ENCODE measurements at places on chromosomes 11 and 22. TPM values are rescaled to one million over a fixed set of nuclear protein-coding genes. Genes with fewer than 3 reads are reported as not detected.

The PDGFB gene
- 0.44 TPM for total RNA-seq

DNA sequence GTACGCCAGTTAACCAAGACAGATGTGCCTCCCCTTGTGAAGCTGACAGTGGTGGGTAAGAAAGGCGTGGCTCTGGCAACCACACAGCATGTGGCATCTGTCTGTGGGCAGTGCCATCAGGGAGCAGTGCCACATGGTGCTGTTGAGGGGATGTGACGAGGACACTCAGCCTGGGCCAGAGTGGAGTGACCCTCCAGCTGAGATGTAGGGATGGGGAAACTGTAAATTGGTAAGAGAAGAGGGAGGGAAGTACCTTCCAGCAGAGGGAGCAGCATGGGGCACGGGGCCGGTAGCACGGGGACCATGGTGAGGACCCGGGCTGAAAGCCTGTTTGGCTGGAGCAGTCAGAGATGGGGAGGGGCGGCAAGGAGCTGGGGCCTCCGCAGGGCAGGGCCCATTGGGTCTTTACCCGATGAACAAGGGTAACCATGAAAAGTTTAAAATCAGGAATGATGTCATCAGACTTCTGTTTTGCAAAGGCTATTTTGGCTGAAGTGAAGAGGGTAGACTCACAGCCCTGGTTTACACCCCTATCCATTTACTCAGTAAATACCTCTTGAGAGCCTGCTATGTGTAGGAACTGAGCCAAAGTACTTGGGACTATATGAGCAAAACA lies 10.4 kb downstream of the TMPRSS6 start:
- no peak overlapping the region for H3K4me3 ChIP-seq
- no peak for DNase-seq
- peaks cover 17% of the 10 kb centered on the region for H3K27me3 ChIP-seq
- no peaks in the 10 kb centered on the region for H3K36me3 ChIP-seq

DNA sequence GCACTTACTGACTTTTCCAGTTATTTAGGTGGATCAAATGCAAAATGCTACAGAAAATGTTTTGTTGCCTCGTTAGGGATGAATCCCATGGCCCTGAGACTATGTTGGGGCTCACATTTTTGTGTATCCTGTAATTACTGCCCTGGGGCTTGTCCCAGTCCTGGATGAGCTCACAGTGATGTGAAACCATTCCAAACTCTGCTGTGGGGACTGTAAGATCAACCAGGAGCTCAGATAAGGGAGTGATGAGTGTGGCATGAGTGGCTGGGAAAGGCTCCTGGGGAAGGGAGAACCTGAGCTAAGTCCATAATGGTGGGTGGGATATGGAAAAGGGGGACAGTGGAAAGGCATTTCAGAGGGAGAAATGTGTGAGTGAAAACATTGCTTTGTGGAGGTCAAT lies 54.0 kb downstream of the SLC5A1 start:
- no peaks in the 10 kb centered on the region for H3K4me1 ChIP-seq
- H3K4me3 ChIP-seq, result no peak overlapping the region
- DNase-seq, result no peak
- H3K27me3 ChIP-seq, result peaks cover 3% of the 10 kb centered on the region
- no peak overlapping the region for H3K27ac ChIP-seq
- no peaks in the 10 kb centered on the region for H3K36me3 ChIP-seq

DNA sequence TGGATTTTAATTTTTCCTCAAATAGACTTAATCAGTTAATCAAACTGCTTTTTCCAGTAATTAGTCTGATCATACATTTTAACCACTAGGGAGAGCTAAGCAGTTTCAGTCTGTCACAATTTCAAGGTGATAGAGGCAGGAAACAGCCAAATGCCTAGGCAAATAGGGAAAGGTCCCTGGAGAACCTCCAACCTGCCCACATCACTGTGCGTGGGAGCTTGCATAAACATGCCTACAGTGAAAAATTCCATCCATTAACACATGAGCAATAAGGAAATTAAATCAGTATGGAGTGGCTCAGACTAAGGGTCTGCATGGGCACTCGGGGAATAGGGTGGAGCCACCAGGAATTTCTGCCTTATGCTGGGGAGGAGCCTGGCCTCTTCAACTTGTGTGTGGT lies 74.6 kb downstream of the AASDHPPT start:
- H3K27ac ChIP-seq, result no peak overlapping the region
- peaks cover 11% of the 10 kb centered on the region for H3K36me3 ChIP-seq
- H3K4me1 ChIP-seq, result peaks cover 3% of the 10 kb centered on the region
- DNase-seq, result peak; percentile 17
- H3K27me3 ChIP-seq, result no peaks in the 10 kb centered on the region
- H3K4me3 ChIP-seq, result no peak overlapping the region

GRCh38 chr11:134025082-134025429 lies 43.8 kb upstream of the JAM3 start:
- H3K27ac ChIP-seq, result no peak overlapping the region
- no peaks in the 10 kb centered on the region for H3K36me3 ChIP-seq
- DNase-seq, result no peak
- H3K27me3 ChIP-seq, result peaks cover 4% of the 10 kb centered on the region
- H3K4me3 ChIP-seq, result no peak overlapping the region

DNA sequence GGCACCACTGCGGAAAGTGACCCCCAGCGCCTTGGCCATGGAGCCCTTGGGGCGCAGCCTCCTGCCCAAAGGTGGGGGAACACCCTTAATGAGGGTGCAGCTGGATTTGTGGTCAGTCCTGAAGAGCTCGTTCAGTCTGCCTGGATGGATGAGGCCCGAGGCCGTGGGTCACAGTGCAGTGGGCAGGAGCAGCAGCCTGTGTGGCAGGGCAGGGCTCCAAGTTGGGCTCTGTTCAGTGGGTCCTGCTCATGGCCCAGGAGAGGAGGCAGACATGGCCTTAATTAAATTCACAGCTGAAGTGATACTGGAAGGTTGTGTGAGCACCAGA lies 33.3 kb downstream of the FAM83F start:
- H3K36me3 ChIP-seq, result no peaks in the 10 kb centered on the region
- DNase-seq, result no peak
- H3K4me3 ChIP-seq, result no peak overlapping the region

The LGALS1 gene
- total RNA-seq, result 50.7 TPM

The P2RY6 gene
- total RNA-seq, result not detected

The LTBP3 gene
- 2.5 TPM for total RNA-seq

GRCh38 chr11:11583801-11584529 lies 37.8 kb downstream of the GALNT18 start:
- H3K27me3 ChIP-seq, result peaks cover 7% of the 10 kb centered on the region
- no peak for DNase-seq
- peaks cover 65% of the 10 kb centered on the region for H3K4me1 ChIP-seq
- H3K36me3 ChIP-seq, result no peaks in the 10 kb centered on the region
- peak overlapping the region; percentile 99 for H3K27ac ChIP-seq

DNA sequence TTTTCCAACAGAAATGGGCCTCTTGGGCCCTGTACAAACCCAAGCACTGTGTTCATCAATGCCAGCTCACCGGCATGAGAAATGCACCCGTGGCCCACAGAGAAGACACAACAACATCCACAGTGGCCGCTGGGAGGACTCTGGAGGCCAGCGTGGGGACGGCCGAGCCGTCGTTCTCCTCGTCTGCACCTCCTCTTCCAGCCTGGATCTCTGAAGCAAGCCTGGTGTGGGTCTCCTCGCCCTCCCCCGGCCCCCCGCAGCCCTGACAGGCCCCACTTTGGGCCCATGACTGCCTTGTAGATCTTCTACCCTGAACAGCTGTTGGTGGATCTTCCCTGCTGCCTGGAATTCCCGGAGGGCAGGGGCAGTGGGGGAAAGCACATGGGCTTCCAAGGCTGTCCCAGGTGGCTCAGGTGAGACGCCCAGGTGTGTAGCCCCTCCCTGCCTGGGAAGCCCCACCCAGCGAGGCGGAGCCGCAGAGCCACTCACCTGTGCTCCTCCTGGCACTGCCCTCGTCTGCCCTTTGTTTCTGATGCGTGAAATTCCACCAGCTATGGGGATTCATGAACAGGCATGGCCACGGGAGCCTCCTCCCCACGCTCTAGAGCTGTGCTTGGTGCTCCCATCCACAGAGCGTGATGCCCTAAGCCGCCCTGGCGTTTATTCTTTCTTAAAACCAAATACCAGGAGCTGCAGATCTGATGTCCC lies 225.9 kb downstream of the BRD1 start:
- no peak overlapping the region for H3K27ac ChIP-seq
- H3K27me3 ChIP-seq, result peaks cover 3% of the 10 kb centered on the region
- H3K4me3 ChIP-seq, result no peak overlapping the region
- DNase-seq, result no peak
- no peaks in the 10 kb centered on the region for H3K36me3 ChIP-seq
- H3K4me1 ChIP-seq, result no peaks in the 10 kb centered on the region

DNA sequence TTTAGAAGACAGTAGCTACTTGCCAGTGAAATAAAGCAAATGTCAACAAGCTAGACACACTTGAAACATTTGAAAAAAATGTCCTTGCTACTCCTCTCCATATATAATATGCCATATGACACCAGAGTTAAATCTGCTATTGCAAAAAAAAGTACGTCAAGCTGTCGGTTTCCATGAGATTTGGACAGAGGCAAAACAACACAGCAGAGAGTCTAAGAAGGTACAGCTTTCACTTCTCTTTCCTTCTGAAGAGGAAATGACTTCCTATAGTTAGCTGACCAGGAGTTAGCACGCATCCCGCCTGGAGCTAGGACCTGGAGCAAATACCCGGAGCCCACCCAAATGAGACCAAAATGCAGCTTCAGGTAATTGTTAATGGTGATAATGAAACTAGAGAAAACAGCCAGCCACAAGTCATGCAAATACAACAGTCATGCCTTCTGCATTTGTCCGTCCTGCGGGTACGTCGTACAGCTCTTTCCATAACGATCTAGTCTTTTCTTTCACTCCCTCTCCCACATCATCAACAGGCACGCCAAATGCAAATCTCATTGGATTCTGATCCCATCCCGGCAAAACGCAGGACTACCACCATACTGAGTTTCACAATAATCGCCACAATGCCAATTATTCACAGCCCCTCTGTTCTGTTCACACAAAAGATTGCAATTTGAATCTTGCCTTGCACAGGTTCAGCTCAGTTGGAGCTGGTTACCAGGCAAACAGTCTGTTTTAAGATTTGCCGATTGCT lies 395.0 kb upstream of the CCDC90B start:
- no peak overlapping the region for H3K27ac ChIP-seq
- H3K36me3 ChIP-seq, result no peaks in the 10 kb centered on the region
- DNase-seq, result no peak
- H3K27me3 ChIP-seq, result no peaks in the 10 kb centered on the region
- H3K4me3 ChIP-seq, result no peak overlapping the region
- H3K4me1 ChIP-seq, result peaks cover 9% of the 10 kb centered on the region

- H3K4me1 ChIP-seq, result no peaks in the 10 kb centered on the region
- H3K4me3 ChIP-seq, result peak within 1 kb of the TSS; percentile 83
These were observed at the start of gene KCNA4 for GRCh38 chr11:30016588-30017363. Gene KCNA4 (minus strand): TSS chr11:30017030. CDS start chr11:30012678, 4,352 bp downstream.

DNA sequence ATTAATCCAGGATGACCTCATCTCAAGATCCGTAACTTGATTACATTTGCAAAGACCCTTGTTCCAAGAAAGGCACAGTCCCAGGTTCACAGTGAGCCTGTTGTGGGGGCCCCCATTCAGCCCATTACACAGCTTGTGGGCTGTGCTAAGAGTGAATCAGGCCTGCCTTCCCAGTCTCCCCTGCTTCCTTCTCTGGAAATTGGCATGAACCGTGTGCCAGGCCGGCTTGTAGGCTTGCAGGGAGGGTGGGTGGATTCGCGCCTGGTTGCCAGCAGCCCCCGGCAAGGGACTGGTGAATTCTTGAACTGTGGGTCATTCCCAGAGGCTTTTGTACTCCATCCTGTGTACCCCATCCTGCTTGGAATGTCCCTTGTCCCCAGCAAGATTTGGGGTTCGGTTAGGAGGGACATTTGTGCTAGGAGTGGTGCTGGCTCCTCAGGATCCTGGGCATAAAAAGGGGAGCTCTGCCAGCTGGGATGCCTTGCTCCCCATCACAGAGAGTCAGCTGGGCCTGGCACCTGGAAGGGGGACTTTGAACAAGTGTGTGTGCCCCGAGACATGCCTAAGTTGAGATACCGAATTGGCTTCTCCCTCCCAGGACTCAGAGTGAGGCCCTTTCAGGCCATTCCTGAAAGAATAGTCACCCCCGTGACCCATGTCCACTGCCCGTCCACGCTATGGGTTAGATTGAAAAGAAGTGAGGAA lies 818.2 kb downstream of the BRD1 start:
- H3K4me3 ChIP-seq, result no peak overlapping the region
- no peak for DNase-seq
- peaks cover 6% of the 10 kb centered on the region for H3K27me3 ChIP-seq
- H3K36me3 ChIP-seq, result peaks cover 12% of the 10 kb centered on the region
- no peak overlapping the region for H3K27ac ChIP-seq

The AGBL2 gene
- 1.7 TPM for total RNA-seq

- H3K4me3 ChIP-seq, result no peak overlapping the region
- no peaks in the 10 kb centered on the region for H3K4me1 ChIP-seq
- H3K36me3 ChIP-seq, result no peaks in the 10 kb centered on the region
- DNase-seq, result no peak
These were observed 29.7 kb upstream of the VPREB1 start for GRCh38 chr22:22214819-22215329.

GRCh38 chr11:2306452-2306823 lies 4.6 kb downstream of the TSPAN32 start:
- H3K27me3 ChIP-seq, result peaks cover 6% of the 10 kb centered on the region
- no peaks in the 10 kb centered on the region for H3K4me1 ChIP-seq
- H3K27ac ChIP-seq, result no peak overlapping the region
- DNase-seq, result no peak
- no peak overlapping the region for H3K4me3 ChIP-seq

The CHRM1 gene
- total RNA-seq, result not detected

GRCh38 chr11:129620237-129621104 lies 195.2 kb upstream of the TMEM45B start:
- no peaks in the 10 kb centered on the region for H3K36me3 ChIP-seq
- peaks cover 12% of the 10 kb centered on the region for H3K4me1 ChIP-seq
- H3K27me3 ChIP-seq, result peaks cover 2% of the 10 kb centered on the region
- no peak overlapping the region for H3K4me3 ChIP-seq
- no peak overlapping the region for H3K27ac ChIP-seq

DNA sequence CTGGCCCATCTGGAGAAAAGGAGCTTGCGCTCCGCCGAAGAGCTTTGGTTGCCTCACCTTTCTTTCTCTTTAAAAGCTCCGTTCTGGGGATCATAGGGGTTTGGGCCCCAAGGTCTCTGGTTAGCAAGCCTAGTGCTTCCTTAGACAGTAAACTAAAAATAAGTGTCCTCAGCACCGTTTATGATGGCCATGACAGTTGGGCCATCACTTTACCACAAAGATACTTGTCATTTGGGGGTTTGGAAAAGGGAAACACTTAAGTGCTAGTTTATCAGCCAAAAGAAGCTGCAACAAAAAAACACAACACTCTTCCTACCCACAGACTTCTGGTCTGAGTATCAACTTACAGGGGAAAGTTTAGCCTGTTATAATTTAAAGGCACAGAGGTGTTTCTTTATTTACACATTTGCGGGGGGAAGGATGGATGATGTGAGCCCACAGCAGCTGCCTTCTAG lies 88.4 kb upstream of the CD44 start:
- no peak overlapping the region for H3K27ac ChIP-seq
- no peak overlapping the region for H3K4me3 ChIP-seq
- H3K36me3 ChIP-seq, result peaks cover 13% of the 10 kb centered on the region

GRCh38 chr22:22424210-22424800 lies 84.2 kb downstream of the ZNF280B start:
- DNase-seq, result no peak
- H3K27me3 ChIP-seq, result peaks cover 9% of the 10 kb centered on the region

The C11orf86 gene
- total RNA-seq, result not detected

The OR4A16 gene
- not detected for total RNA-seq

- H3K36me3 ChIP-seq, result no peaks in the 10 kb centered on the region
- no peak overlapping the region for H3K27ac ChIP-seq
- peaks cover 4% of the 10 kb centered on the region for H3K27me3 ChIP-seq
- no peak for DNase-seq
- H3K4me3 ChIP-seq, result no peak overlapping the region
- H3K4me1 ChIP-seq, result peaks cover 20% of the 10 kb centered on the region
These were observed 102.6 kb downstream of the PLEKHA7 start for GRCh38 chr11:16911658-16912057.
